Subcutaneous adipose tissue (tissue), 4 donors: ENCODE measurements at places on chromosomes 2 and 18. TPM values are rescaled to one million over a fixed set of nuclear protein-coding genes. Genes with fewer than 3 reads are reported as not detected.

Gene CLEC4F
- 0.38 TPM for total RNA-seq

Gene SPEG
- total RNA-seq, result 0.49 TPM

Gene IL18R1
- total RNA-seq, result 23.5 TPM

Gene RIT2
- total RNA-seq, result not detected

Gene TSHZ1
- 14.2 TPM for total RNA-seq

Gene CMPK2
- total RNA-seq, result 4.0 TPM

Gene NAT8
- total RNA-seq, result not detected

Gene ITGA4
- 7.7 TPM for total RNA-seq

Gene PPP1R7
- total RNA-seq, result 38.8 TPM

Gene LINC00305
- not detected for total RNA-seq

Gene TSPYL6
- total RNA-seq, result not detected

Gene SPATA3
- total RNA-seq, result not detected

Gene GNAL
- total RNA-seq, result 20.7 TPM

Gene RAX
- not detected for total RNA-seq

Gene INHBB
- total RNA-seq, result 21.4 TPM

Gene ALPI
- total RNA-seq, result not detected

Gene CFAP65
- not detected for total RNA-seq

Gene CPS1
- 6.7 TPM for total RNA-seq

Gene FRZB
- 0.57 TPM for total RNA-seq

Gene TUBA4B
- not detected for total RNA-seq

Gene DES
- 28.8 TPM for total RNA-seq

Gene CLIP4
- 59.3 TPM for total RNA-seq

Gene PDCL3
- total RNA-seq, result 9.2 TPM

Gene KIAA2012
- not detected for total RNA-seq

Gene NOL4
- total RNA-seq, result not detected

Gene CPO
- total RNA-seq, result 2.4 TPM

Gene CD8B2
- total RNA-seq, result not detected

Gene FBLN7
- total RNA-seq, result 2.9 TPM

Gene GKN1
- not detected for total RNA-seq

Gene IL36G
- not detected for total RNA-seq

Gene GPR39
- total RNA-seq, result 0.34 TPM

Gene DDX18
- total RNA-seq, result 70.1 TPM

Gene SP110
- total RNA-seq, result 33.7 TPM

Gene CERS6
- total RNA-seq, result 63.2 TPM

Gene TRAF3IP1
- 11.9 TPM for total RNA-seq

Gene TPRKB
- total RNA-seq, result 25.3 TPM

Gene DHRS9
- 19.2 TPM for total RNA-seq

Gene INPP5D
- 40.6 TPM for total RNA-seq

Gene IKZF2
- total RNA-seq, result 15.9 TPM

Gene SKOR2
- total RNA-seq, result not detected

Gene SNORC
- 0.49 TPM for total RNA-seq

Gene IGFBP2
- 19.8 TPM for total RNA-seq

Gene GALR1
- total RNA-seq, result 0.98 TPM

Gene FIGN
- 9.5 TPM for total RNA-seq

Gene BCL11A
- total RNA-seq, result 0.38 TPM

Gene LRATD1
- total RNA-seq, result 1.5 TPM

Gene EMILIN2
- 33.3 TPM for total RNA-seq

Gene IL36B
- not detected for total RNA-seq

Gene MLPH
- 24.7 TPM for total RNA-seq

Gene STPG4
- total RNA-seq, result not detected

Gene PIEZO2
- 2.2 TPM for total RNA-seq

Gene LCT
- not detected for total RNA-seq
